ENCODE measurements at places on chromosomes 5 and 9.

GRCh38 chr5:90345684-90346083 lies 63.9 kb downstream of the CETN3 start:
- DNase-seq, result no peak

DNA sequence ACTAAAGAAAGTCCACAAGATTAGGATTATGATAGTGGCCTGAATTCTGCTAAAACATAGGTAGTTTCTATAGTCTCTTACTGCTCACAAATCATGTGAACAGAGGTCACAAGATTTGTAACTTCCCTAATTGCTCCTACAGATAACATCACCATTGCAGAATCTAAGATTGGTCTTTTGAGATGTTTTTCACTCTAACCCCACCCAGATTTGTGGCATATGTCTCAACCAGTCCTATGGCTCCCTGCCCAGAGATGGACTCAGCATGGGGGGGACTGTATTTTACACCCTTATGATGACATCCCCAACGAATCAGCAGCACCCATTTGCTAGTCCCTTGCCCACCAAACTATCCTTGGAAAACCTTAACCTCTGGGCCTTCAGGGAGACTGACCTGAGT lies 1046.2 kb downstream of the CDH12 start:
- no peak for DNase-seq

- DNase-seq, result no peak
These were observed 157.3 kb downstream of the SPOCK1 start for GRCh38 chr5:137341831-137342230.

GRCh38 chr9:101795147-101795546 lies 56.7 kb upstream of the GRIN3A start:
- no peak for DNase-seq

DNA sequence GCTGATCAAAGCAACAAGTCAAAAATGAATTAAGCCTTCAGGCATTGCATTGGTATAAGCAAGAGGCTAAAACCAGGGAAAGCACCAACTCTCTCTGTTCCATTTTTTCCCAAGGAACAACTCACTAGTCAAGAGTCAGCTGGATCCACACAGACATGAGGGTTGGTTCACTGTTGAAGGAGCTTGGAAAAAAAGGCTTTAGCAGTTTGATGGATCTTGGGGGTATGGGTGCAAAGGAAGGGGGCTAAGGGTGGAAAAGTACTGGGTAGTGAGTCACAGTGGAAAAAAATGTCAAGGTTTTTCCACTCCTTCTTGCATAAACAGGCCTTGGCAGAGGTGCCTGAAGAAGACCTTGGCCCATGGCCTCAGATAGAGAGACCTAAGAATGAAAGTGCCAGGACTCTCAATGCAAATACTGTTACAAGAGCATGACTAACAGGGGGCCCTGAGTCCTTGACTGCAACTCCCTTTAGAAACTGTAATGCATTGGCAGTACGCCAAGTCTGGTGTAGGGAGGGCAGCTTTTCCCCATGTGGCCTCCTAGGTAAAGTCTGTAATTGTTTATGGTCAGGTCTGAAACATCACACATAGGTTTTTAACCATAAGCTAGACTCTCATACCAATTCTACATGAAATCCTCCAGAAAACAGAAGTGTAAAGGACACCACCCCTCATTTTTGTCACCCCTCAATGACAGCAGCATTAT lies 23.7 kb downstream of the ACTL7A start:
- no peak for DNase-seq

- peak; percentile 81 for DNase-seq
These were observed 21.1 kb downstream of the VCP start for GRCh38 chr9:35051069-35051967.

GRCh38 chr5:61811052-61811451 lies 479.0 kb downstream of the ZSWIM6 start:
- no peak for DNase-seq

GRCh38 chr9:91837981-91838731 lies 111.9 kb downstream of the ROR2 start:
- DNase-seq, result no peak

DNA sequence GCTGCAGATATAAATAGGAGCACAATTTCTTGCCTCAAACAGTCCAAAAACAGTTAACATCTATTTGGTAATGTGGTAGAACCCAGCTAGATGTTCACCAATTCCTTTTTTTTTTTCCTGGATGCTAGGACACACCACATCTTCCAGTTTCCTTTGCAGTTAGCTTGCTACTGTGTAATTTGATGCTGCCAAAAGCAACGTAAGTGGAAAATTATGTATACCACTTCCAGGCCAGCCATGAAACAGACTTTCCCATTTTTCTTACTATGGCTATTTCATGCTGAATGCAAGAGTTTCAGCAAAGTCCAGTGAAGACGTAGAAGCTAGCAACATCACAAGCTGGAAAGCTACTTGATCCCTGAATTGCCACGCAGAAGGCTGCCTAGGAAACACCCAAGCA lies 667.2 kb downstream of the TLE1 start:
- DNase-seq, result no peak

- DNase-seq, result no peak
These were observed 56.6 kb downstream of the CAMSAP1 start for GRCh38 chr9:135850737-135851136.

DNA sequence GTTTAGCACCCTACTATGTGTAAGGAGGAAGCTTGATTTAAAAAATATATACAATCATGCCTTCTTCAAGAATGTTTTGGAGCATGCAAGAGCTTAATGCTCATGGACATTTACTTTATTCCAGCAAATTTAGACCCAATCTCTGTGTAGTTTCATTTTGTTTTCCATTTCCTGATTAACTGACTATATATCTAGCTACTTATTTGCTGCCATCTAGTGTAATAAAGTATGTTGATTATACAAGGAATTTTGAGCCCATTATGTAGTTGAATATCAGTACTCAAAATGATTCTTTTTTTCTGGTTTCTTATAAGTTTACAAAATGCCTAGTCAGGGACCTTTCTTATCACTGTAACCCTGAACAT lies 100.0 kb upstream of the CCDC152 start:
- DNase-seq, result no peak

- no peak for DNase-seq
These were observed 443.4 kb upstream of the CD180 start for GRCh38 chr5:67639976-67640375.

- DNase-seq, result no peak
These were observed 185.6 kb upstream of the DMRT1 start for GRCh38 chr9:655875-656274.

DNA sequence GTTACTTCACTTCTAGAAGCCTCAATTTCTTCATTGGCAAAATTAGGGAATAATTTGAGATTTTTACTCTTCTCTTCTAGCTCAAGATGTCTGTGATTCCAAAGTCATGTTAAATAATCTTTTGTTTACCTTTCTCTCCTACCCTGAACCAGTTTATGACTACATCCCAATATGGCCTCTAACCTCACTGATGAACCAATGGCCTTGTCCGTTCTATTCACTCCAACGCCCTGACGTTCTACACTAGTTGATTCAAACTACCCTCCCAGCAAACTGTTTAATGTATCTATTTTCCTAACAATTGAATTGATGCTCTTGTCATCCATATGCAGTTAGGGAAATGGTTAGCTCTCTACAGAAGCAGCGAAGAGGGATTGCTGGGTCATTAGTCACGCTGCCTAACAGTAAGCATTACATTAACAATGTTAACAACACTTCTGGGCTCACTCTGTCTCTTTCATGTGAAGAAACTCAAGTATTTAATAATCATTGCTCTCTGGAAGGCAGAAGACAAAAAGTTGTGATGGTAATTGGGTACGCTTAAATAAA lies 38.0 kb downstream of the RAPGEF1 start:
- DNase-seq, result no peak

- no peak for DNase-seq
These were observed 91.9 kb upstream of the RASEF start for GRCh38 chr9:83154821-83155220.

GRCh38 chr9:81470864-81471263 lies 218.5 kb downstream of the TLE1 start:
- no peak for DNase-seq

- DNase-seq, result no peak
These were observed 24.2 kb upstream of the TNFAIP8 start for GRCh38 chr5:119331566-119332095.

DNA sequence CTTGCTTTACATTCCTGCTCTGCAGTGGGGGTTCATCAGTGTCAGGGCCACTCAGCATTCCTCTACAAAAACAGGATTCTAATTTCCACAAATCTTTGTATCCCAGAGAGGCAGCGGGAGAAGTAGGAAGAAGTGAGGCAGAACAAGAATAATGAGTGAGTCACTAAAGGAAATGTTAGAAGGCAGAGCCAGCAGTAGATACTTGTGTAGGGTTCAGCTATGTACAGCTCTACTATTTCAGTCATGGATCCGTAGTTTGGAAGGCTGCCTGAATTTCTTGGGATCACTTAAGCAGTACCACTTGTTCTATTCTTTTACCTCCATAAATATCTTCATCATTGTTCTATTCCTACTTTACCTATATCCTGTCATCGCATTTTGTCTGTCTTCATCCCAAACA lies 246.3 kb upstream of the TLE4 start:
- no peak for DNase-seq

DNA sequence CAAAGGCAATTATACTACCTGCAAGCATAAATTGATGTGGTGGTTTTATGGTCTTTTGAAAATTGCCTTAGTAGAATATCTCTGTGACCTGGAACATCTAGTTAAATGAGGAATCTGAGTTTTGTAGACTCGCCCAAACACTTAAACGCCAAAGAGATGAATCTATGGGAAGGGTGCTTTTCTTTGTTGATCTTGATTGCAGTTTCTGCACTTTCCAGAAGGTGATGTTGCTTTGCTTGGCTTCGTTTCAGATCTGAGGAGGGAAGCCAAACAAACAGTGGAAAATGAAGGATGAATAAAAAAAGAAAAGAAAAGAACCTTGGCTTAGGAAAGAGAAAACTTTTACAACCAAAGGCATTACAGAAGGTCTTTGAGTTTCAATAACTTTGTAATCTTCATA lies 1021.2 kb downstream of the NR2F1-AS1 start:
- no peak for DNase-seq

- no peak for DNase-seq
These were observed 371.0 kb downstream of the PRELID2 start for GRCh38 chr5:145464171-145464570.

DNA sequence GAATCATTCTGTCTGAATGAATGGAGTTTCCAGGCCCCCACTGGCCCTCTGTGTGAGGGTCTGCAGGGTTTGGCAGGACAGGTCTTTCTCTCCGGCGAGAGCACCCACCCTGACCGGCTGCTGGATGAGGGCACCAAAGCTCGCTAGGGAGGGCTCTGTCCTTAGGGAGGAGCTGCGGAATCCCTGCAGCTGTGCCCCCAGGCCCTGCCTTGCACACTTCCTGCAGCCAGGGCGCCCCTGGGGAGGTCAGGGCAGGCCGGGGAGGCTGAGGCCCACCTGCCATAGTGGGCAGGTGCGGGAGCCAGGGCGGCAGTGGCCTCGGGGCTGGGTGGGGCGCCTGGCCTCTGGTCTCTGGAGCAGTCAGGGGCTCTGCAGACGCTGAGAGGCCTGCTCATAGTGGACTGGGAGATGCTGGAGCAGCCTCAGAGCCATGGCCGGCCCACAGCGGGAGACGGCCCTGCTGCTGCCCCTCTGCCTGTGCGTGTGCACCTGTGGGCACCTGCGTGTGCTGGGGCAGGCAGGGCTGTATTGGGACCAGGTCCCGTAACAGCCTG lies 36.1 kb downstream of the EXOC3 start:
- no peak for DNase-seq

- DNase-seq, result no peak
These were observed 2.2 kb upstream of the LCN6 start for GRCh38 chr9:136750526-136750925.

DNA sequence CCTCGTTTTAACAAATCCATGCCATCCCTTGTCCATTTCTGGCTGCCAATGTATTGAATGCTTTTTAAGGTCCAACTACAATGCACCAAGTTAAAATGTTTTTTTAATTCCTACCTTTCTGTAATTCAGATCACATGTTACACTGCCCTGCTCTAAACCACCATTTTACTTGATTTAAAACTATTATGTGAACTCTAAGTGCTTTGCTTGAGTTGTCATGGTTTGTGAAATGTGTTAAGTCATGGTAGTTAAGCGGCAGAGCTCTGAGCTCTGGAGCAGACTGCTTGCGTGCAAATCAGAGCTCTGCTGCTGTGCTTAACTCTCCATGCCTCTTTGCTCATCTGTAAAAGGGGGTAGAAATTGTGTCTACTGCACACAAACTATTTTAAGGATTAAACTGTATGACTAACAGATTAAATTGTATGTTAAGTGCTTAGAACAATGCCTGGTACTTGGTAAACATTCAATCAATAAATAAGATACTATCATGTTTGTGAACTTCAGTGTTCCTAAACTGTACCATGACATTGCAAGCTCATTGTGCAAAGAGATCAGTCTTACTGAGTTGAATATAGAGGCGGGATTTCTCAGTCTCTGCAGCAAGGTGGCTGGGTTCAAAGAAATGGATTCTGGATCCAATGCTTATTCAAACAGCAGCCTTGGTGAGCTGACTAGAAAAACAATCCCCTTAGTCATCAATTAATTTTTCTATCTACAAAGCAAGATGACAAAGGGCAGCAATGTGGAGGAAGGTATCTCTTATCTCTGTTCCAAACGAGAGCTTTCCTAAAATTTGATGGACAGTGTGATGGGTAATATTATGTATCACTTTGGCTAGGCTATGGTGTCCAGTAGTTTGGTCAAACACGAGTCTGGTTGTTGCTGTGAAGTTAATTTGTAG lies 16.1 kb upstream of the CMBL start:
- no peak for DNase-seq

DNA sequence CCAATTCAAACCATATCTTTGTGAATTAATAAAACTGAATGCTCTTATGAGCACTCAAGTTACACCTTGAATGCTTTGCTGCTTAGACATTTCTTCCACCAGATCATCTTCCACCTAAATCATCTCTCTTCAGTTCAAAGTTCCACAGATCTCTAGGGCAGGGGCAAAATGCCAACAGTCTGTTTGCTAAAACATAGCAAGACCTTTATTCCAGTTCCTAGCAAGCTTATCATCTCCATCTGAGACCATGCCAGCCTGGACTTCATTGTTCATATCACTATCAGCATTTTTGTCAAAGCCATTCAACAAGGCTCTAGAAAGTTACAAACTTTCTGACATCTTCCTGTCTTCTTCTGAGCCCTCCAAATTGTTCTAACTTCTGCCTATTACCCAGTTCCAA lies 119.8 kb downstream of the GIN1 start:
- DNase-seq, result no peak

GRCh38 chr5:148746826-148747535 lies 79.4 kb upstream of the ADRB2 start:
- DNase-seq, result no peak

- DNase-seq, result no peak
These were observed 7.8 kb upstream of the OLFM1 start for GRCh38 chr9:135079676-135080075.

DNA sequence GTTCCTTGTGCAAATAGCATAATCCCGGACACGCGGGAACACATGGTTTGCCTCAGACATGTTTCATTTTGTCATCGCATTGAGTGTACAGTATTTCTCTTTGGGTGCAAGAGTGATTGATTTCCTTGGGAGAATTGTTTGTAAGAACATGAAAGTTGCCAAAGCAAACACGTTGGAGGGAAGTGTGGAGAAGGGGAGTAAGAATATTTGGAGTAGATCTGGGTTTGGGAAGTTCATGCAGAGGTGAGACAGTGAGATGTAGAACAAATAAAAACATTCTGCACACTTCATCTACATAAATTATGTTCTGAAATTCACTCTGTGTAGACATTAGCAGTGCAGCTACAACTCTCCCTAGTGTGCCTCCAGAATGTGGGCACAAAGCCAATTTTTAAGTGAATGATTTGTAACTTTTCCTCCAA lies 24.0 kb downstream of the FOXD1 start:
- no peak for DNase-seq

Data from posterior cingulate gyrus (tissue), 11 donors.